ENCODE measurements at places on chromosomes 11 and 22. TPM values are rescaled to one million over a fixed set of nuclear protein-coding genes. Genes with fewer than 3 reads are reported as not detected.

GRCh38 chr11:122360875-122361274 is 244.9 kb upstream of the BLID start:
- H3K27ac ChIP-seq = no peak overlapping the region

DNA sequence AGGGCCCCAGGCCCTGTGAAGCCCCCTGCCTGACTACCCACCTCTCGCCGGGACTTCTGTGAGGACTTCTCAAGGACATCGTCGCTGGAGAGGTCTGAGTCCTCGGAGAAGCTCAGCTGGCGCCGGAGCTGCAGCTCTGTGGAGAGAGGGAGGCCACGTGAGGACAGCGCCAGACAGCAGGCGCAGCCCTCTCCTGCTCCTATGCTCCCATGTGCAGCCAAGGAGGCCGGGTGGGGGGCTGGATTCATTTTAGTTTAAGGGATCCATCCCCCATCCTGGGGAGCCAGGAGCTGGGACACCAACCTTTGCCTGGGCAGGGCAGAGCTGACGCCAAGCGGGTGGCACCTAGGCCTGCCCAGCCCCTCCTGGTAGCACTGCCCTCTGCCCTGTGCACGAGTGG is 42.4 kb upstream of the BID start:
- no peaks in the 10 kb centered on the region for H3K4me1 ChIP-seq
- H3K4me3 ChIP-seq = no peak overlapping the region
- H3K27me3 ChIP-seq = no peaks in the 10 kb centered on the region
- DNase-seq = no peak
- H3K36me3 ChIP-seq = peaks cover 3% of the 10 kb centered on the region

- H3K4me3 ChIP-seq = no peak overlapping the region
- no peaks in the 10 kb centered on the region for H3K36me3 ChIP-seq
Measured at GRCh38 chr11:130813638-130814037, 102.6 kb downstream of the SNX19 start.

GRCh38 chr11:19428206-19429002 is 187.7 kb upstream of the E2F8 start:
- no peaks in the 10 kb centered on the region for H3K4me1 ChIP-seq
- no peak overlapping the region for H3K27ac ChIP-seq
- peaks cover 24% of the 10 kb centered on the region for H3K27me3 ChIP-seq
- no peak for DNase-seq
- no peaks in the 10 kb centered on the region for H3K36me3 ChIP-seq

DNA sequence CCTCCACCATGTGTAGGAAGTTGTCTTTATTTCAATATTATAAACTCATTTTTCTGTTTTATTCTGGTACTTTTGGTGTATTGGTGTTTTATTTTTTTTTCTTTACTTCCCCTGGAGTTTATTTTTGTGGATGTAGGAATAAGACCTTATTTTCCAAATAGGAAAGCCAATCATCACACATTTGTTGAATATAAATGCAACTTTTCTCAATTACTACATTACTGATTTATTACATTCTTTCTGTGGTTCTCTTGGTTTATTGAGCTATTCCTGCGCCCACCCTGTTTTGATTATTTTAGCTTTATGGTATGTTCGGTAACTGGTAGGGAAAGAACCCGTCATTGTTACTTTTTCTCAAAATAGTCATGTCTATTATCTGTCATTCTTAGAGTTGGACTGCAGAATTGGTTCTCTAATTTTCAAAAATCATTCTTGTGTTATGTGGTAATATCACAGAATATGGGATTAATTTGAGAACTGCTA is 3.6 kb downstream of the IGLL5 start:
- H3K36me3 ChIP-seq = no peaks in the 10 kb centered on the region
- no peaks in the 10 kb centered on the region for H3K4me1 ChIP-seq
- no peak overlapping the region for H3K4me3 ChIP-seq
- no peak overlapping the region for H3K27ac ChIP-seq
- DNase-seq = no peak

- H3K27ac ChIP-seq = no peak overlapping the region
- no peaks in the 10 kb centered on the region for H3K27me3 ChIP-seq
- DNase-seq = no peak
- no peak overlapping the region for H3K4me3 ChIP-seq
- no peaks in the 10 kb centered on the region for H3K36me3 ChIP-seq
Measured at GRCh38 chr22:44680481-44680894, 21.5 kb upstream of the PRR5 start.

DNA sequence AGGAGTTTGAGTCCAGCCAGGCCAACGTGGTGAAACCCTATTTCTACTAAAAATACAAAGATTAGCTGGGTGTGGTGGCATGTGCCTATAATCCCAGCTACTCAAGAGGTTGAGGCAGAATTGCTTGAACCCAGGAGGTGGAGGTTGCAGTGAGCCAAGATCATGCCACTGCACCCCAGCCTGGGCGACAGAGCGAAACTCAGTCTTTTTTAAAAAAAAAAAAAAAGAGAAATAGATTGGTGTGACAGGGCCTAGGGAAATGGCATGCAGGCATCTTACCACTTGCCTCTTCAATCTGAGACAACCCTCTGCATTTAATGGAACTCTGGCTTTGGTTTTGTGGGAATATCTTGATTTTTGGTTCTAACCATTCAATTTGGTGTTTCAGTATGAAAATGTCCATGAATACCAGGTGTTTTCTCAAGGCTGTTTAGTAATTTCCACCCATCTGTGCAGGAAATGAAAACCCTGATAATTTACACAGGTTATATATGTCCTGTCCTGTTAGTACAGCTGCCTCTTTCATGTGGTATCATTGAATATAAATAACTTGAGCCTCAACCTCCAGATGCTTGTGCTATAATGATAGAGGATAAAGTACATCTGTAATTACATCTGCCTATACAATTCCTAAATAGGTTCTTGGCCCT is 8.4 kb downstream of the XBP1 start:
- DNase-seq = no peak
- peaks cover 49% of the 10 kb centered on the region for H3K4me1 ChIP-seq
- H3K4me3 ChIP-seq = no peak overlapping the region
- H3K27me3 ChIP-seq = no peaks in the 10 kb centered on the region

DNA sequence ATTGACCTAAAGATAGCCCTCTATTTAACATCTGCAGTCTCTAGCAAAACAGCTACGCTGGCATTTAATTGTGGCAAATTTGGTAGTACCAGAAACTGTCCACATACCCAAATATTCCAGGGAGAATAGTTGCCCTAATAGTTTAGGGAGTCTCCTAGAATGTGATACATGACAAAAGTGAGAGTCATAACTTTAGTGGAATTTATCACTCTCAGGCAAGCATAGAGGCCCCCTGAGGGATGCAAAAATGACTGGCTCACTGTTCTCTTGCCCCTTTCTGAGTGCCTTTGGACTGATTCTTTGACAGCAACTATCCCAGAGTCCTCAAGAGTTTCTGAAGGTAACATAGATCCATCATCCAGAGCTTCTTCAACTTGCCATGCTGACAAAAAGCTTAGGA is 2.3 kb upstream of the OR51B4 start:
- H3K36me3 ChIP-seq = no peaks in the 10 kb centered on the region
- DNase-seq = no peak
- no peaks in the 10 kb centered on the region for H3K27me3 ChIP-seq

- DNase-seq = no peak
- peaks cover 4% of the 10 kb centered on the region for H3K36me3 ChIP-seq
- H3K4me1 ChIP-seq = peaks cover 1% of the 10 kb centered on the region
- H3K27ac ChIP-seq = no peak overlapping the region
- no peaks in the 10 kb centered on the region for H3K27me3 ChIP-seq
- H3K4me3 ChIP-seq = no peak overlapping the region
Measured at GRCh38 chr11:75023446-75024067, 34.8 kb downstream of the NEU3 start.

UPK2 gene
- total RNA-seq = 0.21 TPM

PIH1D2 gene
- total RNA-seq = 0.46 TPM

TSGA10IP gene
- total RNA-seq = not detected

FAM76B gene
- 49.7 TPM for total RNA-seq

LUZP2 gene
- not detected for total RNA-seq

SCGB1A1 gene
- not detected for total RNA-seq

ELFN2 gene
- total RNA-seq = 0.11 TPM
